ENCODE measurements at places on chromosomes 4 and X.

GRCh38 chr4:6988016-6988715 is 55.0 kb upstream of the TADA2B start:
- no peak for DNase-seq

GRCh38 chr4:151743128-151743854 is 17.5 kb downstream of the GATB start:
- DNase-seq = no peak

DNA sequence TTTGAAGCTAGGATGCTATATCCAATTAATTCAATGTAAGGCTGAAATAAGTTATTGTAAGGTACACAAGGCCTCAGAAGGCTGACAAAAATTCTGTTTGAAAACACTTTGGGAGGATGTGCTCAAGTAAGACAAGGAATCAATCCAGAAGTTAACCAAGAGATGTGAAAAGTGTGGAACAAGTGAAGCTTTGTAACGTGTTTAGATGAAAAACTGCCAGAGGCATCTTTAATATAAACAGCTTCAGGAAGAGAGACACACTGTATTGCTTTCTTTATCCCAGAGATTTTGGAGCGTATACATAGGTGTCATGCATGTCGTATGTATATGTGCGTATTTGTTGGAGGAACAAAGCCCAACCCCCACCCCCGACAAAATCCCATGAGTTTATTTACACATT is 28.3 kb upstream of the YTHDC1 start:
- no peak for DNase-seq

GRCh38 chr4:8009710-8010511 is 70.2 kb upstream of the AFAP1 start:
- DNase-seq = no peak

DNA sequence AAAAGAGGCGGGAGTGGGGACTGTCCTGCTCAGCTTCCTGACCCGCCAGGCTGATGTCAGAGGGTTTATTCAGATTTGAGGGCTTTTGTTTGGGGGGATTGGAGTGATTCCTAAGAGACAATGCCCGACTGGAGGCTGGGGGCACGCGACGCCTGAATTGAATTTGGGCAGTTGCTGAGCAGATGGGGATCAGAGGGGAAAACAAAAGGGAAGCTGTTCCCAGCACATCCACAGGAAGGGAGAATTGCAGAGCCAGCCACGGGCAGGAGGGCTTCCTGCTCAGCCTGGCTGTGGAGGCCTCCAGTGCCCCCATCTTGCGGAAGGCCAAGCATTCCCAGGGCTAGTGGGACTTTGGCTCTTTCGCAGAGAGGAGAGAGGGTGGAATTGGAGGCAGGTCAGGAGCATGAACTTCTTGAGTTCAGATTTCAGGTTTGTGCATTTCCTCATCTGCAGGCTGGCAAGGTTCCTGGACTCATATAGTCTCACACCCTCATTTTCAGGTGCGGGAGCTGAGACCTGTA is 162.8 kb downstream of the NHS start:
- no peak for DNase-seq

DNA sequence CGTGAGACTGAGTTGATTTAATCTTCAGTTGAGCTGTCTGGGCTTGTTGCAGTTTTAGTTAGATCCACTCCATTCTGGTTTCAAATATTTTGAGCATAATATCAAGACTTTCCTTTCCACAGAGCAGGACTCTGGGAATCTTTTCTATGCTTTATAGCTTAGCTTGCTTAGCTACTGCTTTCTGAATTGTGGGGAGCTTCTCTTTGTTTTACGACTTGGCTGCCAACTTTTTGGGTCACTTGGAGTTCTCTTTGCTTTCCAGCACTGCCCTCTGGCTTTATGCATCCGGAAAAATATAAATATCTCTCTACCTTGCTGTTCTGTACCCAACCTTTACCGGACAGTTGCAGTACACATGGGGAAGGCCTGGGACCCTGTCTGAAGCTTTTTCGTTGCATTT is 292.1 kb downstream of the STIM2 start:
- DNase-seq = no peak
